Hindlimb muscle (tissue), 1 donor: ENCODE measurements at places on chromosomes 2 and 18.
A peak's percentile ranks its signal among the peaks of the same experiment; 100 is the strongest.

DNA sequence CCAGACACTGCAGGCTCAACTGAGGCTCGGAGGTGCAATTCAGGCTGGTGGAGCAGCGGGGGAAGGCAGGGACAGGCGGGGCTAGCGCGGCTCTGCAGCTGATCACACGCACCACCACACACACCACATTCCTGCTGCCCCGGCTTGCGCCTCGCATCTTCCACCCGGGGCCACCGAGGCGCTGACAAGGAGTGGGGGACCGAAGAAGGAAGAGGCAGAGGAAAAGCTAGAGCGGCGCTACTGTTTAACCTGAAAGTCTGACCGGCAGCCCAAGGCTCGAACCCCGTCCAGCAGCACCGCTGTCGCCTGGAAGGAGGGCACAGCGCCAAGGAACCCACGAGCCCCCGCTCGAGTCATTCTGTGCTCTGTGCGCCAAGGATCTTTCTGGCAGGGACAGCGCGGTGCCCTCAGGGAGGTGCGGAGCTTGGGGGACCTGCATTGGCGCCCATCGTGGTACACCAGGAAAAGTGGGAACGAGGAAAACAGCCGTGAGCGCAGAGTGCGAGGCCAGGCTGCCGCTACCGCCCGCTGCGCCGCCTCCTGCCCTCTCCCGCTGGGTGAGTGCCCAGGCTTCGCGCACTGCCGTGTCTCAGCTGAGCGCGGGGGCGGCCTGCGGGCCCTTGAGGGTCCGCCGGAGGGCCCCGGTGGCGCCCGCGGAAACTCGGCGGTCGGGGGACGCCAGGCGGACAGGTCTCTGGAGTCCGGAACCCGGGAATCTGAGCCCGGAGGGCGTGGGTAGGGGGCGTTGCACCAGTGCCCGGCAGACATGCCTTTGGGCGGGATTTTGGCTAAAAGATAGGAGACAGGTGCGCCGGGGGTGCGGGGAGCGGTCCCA is 860 bp upstream of the KCNJ3 start:
- peak; percentile 19 for DNase-seq

- DNase-seq, result no peak
Measured at GRCh38 chr2:28544405-28544921, 48.6 kb downstream of the PLB1 start.

DNA sequence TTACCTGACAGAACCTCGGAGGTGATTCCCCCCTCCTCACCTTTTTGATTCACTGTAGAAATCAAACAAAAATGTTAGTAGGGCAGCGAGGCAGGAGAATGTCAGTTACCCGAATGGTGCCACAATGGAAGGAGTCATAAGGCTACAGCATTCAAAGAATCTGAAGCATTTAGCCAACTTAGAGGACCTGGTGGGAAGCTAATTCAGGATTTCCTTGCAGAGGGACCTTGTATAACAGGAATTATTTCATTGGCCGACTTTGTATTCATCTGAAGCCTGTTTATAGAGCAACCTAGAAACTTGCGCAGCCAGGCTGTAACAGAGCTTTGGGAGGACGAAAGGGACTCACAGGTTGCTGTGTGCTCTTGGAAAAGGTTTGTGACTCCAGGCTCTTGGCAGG is 129.1 kb upstream of the MMADHC start:
- DNase-seq, result no peak

DNA sequence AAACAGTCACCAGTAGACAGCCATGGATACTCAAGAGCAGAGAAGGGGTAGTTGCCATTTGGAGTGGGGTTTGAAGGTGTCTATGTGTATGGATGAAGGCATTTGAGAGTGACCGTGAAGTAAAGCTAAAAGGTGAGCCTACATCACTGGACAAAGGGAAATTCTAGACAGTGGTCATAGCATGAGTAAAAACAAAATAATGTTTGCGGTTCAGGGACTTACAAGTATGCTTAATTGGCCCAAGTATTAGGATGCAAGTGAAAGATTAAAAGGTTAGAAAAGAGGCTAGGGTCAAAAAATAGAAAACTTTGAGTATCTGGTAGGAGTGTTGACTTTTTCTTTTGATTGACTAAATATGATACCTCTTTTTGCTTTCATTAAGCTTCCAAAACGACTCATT is 238.1 kb upstream of the SLC8A1 start:
- no peak for DNase-seq

- DNase-seq, result no peak
Measured at GRCh38 chr2:60834270-60834717, 47.1 kb upstream of the REL start.

DNA sequence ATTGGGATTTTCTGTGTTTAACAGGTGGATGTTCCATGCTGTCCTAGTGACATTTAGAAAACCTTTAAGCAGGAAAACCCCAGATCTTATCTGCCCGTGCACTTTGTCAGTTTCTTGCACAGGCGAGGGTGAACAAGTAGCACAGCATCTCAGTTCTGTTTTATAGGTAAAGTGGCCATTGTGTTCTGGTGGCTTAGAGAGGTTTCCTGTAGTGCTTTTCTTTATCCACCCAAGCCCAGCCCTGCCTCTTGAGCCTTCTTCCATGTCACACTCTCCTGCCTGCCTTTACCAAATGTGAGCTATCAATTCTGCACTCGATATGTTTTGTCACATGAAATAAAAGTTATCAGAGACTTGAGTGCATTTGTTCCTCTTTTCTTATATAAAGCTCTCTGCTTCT is 135.3 kb upstream of the NOSTRIN start:
- DNase-seq, result no peak

DNA sequence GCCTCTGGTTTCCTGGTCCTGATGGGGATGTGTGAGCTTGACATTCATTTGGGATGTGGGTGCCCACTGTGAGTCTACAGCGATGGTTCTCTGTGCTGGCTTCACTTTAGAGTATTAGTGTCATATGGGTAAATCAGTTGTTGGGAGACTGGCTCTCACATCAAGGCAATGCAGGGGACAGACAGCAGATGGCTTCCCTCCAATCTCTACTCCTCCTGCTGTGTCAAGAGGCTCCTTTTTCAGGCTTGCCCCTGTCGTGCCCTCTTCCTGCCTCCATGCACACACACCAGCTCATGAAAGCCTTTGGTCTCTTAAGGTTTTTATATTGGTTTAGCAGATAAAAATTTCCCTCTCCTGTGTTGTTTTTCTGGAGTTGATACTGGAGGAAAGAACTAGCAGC is 315.6 kb downstream of the RDH14 start:
- no peak for DNase-seq

DNA sequence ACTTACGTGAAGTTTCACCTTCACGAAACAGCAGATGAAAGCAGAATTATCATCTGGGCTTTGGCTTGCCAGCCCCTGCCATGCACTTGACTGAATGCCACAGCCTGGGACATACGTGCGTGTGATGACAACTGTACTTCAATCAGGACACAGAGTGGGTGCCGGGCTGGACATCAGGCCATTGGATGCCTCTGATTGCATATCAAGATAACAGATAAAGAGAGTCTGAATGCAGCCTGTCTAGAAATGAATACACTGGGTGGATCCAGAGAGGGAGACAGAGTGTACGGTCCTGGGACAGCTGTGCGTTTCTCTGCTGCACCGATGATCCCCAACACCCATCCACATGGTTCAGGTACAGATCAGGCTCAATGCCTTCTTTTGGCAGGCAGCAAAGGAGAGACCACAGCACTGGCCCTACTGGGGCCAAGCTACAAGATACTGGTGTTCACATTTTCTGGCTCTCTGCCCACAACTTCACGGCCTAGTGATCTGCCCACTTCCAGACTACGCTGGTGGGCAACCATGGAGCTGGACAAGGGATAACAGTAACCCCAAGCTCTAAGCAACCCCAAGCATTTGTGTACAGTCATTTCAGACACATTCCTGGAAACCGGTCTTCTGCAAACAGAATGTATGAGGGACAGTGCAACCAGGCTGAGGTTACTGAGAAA is 35.6 kb downstream of the FBLN7 start:
- no peak for DNase-seq

DNA sequence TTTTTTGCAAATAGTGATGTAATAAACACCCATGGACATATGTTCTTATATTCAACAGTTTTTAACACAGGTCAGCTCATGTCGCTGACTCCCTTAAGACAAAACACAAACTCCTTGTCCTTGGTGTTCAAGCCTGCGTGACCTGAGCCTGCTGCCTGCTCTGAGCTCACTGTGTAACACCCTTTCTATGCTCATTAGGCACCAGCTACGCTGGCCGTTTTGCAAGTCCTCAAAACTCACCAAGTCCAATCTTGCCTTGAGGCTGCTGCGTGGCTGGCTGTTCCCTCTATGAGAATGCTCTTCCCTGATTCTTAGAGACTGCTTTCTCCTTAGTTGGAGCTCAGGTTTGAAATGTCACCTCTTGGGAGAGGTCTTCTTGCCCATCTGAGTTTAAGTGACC is 100.5 kb upstream of the GLI2 start:
- DNase-seq, result no peak

GRCh38 chr2:35871672-35872071 is 483.9 kb upstream of the CRIM1 start:
- no peak for DNase-seq

DNA sequence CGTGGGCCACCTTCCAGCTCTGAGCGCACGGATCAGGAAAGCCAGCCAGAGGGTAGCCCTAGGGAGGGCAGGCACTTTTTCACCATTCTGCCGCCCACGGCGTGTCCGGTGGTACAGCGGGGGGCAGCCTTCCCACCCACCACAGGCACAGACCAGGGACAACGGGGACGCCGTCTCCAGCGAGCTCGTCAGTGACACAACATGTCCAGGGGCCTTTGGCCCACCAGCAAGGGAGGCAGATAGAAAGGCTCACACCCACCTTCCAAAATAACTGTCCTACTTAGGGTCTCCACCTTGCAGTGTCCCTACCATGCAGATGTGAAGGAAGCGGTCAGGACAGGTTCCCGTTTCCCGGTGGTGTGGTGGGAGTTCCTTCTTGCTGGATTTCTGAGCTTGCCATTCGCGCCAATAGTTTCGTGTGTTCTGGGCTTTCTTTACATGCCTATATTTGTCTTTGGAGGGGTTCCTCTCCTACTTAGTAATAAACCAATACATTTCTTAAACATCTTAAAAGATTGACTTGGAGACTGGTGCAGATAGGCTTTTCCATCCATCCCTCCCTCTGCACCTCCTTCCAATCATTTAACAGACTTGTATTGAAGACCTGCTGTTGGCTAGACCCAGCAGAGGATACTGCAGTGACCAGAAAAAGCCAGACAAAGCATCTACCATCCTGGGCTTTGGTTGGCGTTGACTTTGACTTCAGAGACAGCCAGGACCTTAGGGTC is 872 bp downstream of the ASB1 start:
- DNase-seq, result no peak

- no peak for DNase-seq
Measured at GRCh38 chr2:165141601-165142354, 62.1 kb downstream of the SCN3A start.

- no peak for DNase-seq
Measured at GRCh38 chr2:205708231-205708631, 25.9 kb downstream of the NRP2 start.

DNA sequence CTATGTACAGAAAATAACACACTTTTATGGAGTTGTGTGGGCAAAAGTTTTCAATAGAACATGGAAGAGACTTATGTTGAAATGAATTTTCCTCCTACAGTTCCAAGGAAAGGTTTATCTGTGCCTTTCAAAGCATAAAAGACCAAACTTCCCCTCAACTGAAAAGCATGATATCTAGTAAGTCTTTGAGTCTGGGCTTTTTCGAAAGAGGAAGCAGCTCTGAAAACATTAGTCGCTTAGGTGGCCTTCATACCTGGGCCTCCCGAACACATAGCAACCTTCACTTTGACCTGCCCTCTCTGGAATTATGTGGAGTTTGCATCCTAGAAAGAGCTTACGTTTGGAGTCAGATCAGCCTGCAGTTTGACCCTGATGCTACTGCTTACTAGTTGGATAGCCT is 4.8 kb upstream of the CAPN14 start:
- DNase-seq, result no peak

- DNase-seq, result no peak
Measured at GRCh38 chr18:25604894-25605597, 253.1 kb upstream of the ZNF521 start.

DNA sequence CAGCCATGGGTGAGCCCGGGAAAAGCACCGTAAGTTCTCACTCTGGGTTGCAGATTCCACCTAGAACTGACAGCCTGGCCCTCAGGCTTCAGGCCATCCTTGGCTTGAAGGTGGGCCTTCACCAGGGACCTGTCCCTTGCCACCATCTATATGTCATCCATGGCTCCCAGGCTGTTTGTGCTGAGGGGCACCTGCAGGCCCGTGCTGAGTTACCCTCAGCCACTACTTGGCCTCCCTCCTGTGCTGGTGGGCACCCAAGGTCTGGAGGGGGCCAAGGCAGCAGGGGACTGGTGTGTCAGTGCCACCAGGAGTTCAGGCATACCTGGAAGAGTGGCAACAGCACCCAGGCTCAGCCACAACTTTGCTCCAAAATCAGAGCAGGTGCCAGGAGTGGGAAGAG is 326.2 kb upstream of the SMIM21 start:
- no peak for DNase-seq

- no peak for DNase-seq
Measured at GRCh38 chr2:69340101-69340775, 46.8 kb downstream of the GFPT1 start.

GRCh38 chr18:22019193-22019592 is 150.2 kb upstream of the GATA6 start:
- DNase-seq, result no peak

DNA sequence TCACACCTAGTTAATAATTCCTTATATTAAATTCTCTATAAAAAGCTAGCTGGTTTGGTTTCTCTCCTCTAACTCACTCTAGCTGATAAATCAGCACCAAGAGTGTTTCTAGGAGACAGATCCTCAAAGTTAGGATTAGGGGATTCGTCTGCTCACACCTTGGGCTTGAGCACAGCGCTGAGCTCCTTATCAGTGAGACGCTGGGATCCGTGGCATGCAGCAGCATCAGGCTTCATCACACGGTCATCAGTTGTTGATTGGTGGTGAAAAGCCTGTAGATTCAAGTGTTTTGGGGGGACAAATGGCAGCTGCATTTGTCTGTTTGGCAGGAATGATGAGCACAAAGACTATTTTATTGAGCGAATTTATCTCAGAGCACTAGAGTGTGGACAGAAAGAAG is 72.6 kb upstream of the MC2R start:
- no peak for DNase-seq

DNA sequence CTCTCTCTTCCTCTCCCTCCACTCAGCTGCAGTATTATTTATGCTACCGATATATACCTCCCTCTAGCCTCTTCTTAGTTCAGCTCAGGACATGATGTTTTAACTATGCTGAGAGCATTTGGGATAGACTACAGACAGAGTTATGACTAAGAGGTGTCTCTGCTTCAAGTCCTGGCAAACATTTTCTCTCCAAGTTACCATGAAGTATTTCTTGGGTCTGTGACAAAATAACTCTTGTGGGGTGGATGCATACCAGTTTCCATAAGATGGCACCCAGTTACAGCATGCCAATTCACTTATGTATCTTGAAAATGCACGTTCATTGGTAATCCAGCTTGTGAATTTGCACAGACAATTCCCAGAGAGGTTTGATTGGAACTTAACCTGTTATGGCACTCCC is 737.6 kb downstream of the SLC4A3 start:
- no peak for DNase-seq

DNA sequence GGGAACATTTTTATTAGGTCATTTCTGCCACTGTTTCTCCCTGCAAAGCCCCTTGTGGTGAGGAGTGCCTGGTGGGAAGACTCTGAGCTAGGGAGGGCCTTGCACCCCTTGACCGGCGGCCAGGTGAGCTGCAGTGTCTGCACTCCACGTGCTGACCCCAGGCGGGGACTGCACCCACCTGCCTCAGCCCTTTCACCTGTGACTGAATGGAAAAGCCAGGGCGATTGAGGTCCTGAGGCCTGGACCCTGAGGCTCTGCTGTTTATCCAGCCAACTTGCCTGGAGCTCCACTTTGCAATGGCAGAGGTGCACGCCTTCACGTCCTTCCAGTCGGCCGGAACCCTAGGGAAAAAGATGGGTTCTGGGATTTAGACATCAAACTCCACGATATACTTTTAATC is 53.1 kb downstream of the TMEM18 start:
- no peak for DNase-seq
